ENCODE measurements at places on chromosomes 6 and 20. TPM values are rescaled to one million over a fixed set of nuclear protein-coding genes. Genes with fewer than 3 reads are reported as not detected.

SERAC1 gene
- 16.6 TPM for total RNA-seq

DEFB124 gene
- 0.81 TPM for total RNA-seq

BTNL2 gene
- total RNA-seq = not detected

PRRC2A gene
- 162 TPM for total RNA-seq

- DNase-seq = no peak
These were observed 731 bp downstream of the TUBB2B start for GRCh38 chr6:3226481-3227362.
